ENCODE measurements at places on chromosomes 13 and 19.
A peak's percentile ranks its signal among the peaks of the same experiment; 100 is the strongest.

DNA sequence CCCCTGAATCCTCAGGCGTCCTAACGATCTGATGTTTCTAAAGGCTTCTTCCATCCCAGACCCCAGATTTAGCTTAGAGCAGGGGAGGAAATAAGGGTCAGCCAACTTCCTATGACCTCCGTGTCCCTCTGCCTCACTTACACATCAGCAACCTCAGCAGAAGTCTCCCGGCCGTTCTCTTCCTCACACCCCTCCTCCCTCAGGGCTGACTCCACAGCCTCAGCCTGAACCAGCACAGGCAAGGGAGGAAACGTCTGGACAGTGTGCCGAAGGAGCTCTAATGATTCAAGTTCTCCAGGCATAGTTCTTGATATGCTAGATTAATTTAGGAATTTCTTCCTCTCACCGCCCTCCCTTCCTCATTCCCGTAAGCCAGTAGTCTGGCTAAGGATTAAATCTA, 121.4 kb downstream of the NUFIP1 start:
- no peak for DNase-seq

- DNase-seq: no peak
Measured at GRCh38 chr19:32928806-32929205, 43.0 kb downstream of the CEP89 start.

DNA sequence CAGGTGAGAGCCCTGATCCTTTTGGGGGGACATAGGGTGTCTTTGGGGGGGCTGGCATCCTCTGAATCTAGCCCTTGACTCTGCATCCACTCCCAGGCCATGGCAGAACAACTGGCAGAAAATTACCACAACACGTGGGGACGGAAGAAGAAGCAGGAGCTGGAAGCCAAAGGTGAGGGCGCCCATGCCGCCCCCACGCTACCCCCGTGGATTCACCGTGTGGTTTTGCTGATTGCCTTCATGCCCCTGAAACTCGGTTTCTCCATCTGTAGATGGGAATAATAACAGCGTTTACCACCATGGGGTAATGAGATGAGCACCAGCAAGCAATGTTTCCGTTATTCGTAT, 72.9 kb downstream of the RYR1 start:
- DNase-seq: no peak

- DNase-seq: peak; percentile 24
Measured at GRCh38 chr19:1672038-1672768, 19.8 kb upstream of the TCF3 start.

- DNase-seq: no peak
Measured at GRCh38 chr19:45119582-45119981, 26.6 kb downstream of the PPP1R37 start.

Data from SW 1271 (cell line).